ENCODE measurements at places on chromosomes 2 and 18.
A peak's percentile ranks its signal among the peaks of the same experiment; 100 is the strongest.

DNA sequence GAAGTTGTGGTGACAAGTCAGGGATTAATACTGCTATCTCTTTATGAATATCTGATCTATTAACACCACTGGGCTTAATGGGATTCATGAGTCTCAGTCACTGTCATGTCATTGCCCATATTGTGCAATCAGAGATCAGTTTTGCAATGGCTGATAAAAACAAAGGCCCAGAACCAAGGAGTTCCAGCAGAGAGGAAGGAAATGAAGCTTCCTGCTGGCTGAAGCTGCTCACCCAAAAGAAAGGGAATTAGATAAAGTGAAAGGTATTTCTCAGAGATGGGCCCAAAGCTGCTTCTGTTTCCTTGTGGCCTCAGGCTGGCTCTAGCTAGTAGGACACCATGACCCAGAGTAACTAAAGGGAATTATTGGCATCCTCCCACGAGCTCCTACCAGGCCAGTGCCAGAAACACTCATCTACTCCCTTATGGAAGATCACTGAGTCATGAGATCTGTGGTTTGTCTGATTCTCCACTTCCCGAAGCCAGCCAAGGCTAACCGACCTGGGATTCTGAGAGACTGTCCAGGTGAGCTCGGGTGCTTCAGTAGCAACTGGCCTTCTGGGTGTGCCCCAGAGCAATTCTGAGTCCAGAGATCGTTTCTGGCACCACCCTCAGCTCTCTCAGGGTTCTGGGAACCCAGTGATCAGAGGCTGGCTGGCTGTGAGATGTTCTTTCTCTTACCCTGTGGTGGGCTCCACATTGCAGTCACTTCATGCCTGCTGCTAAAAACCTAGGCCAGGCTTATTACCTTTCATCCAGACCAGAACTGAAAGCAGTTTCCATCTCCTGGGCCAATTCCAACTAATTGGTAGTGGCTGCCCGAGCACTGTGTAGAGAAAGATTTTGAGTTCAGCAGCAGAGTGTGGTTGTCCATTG is 129.5 kb upstream of the PELI1 start:
- no peak for DNase-seq

- no peak for DNase-seq
These were observed 39.1 kb downstream of the NFATC1 start for GRCh38 chr18:79434607-79435401.

- no peak for DNase-seq
These were observed 23.4 kb upstream of the GLI2 start for GRCh38 chr2:120712180-120712681.

DNA sequence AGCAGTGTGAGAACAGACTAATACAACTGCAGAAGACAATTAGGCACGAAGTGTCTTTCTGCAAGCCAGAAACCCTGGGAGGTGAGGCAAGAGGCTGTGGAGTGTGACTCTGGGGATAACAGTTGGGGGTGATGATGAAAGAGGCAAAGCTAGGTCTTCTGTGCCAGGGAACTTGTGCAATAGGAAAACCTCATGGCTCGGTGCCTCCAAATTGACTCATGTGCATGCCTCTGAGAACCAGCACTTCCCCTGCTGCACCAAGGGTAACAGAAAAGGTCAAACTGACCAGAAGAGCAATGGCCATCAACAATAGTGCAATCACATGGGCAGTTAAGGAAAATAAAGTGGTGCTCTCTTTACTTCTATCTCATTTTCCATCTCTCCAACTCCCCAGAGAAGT is 136.4 kb downstream of the SCG2 start:
- no peak for DNase-seq

DNA sequence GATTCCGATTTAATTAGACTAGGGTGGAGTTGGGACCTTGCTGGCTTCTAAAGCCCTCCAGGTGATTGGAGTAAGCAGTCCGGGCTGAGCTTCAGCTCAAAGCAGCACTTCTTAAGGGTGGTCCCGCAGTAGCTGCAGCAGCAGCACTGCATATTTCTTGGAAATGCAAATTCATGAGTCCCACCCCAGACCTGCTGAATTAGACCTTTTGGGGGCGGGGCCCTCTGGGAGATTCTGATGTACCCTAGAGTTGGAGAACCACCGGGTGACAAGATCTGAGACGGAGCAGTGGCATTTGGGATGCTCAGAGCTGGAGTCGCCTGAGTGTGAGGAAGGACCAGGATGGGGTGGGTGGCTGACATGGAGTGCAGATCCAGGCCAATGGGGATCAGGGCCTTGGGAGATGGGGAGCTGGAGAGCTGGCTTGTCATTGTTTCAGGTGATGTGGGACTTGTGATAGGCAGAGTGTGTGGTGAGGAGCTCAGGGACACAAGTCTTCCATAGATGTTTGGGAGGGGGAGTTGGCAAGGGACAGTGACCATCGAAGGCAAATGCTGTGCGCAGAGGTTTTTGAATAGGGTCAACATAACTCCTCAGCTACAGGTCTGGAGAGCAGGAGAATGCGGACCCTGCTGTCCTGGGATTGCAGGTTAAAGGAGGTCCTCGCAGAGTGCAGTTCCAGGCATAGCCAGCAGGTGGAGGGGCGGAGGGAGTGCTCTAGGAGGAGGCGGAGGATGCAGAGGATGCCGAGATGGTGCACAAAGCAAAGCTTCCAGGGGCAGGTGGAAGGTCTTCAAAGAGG is 130.9 kb upstream of the RAB12 start:
- DNase-seq = peak; percentile 85

DNA sequence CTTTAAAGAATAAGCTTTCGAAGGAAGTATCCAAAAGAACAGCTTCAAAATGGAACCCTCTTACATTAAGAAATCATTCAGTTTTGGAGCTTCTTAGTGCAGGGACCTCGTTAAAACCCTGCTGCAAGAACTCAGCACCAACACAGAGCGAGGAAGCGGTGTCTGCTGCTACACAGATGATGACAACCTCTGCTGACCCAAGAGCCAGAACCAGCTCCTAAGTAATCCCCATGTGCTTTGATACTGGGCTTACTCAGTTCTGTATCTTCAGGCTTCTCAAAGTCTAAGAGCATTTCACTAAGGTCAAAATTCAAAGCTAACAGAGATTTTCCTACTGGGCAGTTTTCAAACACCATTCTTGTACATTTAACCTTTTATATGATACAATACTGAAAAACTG is 194.6 kb downstream of the STK39 start:
- no peak for DNase-seq

DNA sequence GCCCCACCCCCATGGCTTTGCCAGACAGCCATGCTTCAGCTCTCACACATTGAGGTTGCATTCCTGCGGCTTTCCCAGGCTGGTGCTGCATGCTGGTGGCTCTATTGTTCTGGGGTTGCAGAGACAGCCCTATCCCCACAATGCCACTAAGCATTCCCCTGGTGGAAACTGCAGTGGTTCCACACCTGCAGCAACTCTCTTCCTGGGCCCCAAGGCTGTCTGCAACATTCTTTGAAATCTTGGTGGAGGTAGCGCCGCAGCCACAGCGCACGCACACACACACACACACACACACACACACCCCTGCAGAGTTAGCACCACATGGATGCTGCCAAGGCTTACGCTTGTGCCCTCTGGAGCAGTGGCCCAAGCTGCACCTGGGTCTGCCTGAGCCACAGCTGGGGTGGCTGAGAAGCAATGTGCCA is 21.4 kb downstream of the SFXN5 start:
- DNase-seq = no peak

DNA sequence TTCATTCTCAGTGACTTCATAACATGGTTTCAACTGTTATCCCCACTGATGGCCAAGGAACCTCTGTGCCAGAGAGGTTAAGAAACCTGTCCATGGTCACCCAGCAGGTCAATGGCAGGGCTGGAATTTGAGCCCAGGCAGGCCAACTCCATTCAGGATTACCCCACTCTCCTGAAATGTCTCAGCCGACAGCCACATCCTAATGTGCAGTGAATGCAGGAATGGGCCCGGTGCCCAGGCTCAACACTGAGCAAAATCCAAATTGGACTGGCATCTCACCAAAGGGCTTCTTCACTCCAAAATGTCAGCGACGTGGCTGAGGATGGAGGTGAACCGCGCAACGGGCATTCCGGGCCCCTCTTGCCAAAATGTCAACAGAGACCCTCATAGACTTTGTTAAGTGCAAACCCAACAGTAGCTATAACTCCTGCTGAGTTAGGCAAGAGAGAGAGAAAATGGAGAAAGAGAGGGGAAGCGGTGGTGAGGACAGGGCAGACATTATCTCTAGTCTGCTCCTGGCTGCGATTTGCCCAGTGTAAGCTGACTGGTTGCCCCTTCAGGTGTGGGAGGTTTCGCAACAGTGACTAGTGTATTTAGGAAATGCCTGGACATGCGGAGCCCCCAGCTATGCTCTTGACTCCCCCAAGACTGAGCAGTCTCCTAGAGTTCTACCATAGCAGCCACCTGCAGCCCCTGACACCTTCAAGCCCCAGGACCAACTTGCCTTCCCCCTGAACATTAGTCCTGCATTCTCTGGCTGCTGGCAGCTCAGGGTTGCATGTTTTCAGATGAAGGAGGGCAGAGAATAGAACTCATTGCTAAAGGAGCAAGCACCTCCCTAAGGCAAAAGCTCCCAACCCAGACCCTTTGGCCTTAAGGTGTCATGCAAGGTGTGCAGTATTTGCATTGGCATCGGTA is 167.7 kb downstream of the ANAPC1 start:
- DNase-seq = no peak

DNA sequence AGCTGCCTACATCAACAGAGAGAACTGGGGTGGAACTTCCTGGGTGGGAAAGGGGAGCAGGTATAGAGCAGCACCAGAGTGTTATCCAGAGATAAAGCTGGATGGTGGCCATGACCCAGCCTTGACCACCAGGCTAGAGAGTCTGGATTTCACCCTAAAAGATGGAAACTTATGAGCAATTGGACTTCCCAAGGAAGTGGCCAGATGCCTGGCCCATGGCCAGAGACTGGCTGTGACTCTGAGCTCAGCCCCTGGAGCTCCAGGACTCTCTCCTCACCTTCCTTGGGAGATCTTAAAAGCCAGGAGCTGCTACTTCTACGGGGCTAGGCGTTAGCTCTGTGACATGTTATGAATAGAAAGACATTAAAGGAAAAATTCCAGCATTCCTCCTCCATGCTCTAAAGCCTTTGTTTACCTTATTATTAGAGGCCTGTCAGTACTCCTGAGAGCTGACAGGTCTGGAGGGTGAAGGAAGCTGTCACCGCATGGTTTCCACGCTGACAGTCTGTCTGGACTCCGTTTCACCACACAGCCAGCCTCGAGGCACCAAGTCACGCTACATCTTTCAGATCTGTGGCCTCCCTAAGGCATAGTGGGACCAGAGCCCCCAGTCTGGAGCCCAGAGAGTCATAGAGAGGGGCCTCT is 260.0 kb upstream of the SIX2 start:
- DNase-seq = no peak

GRCh38 chr2:27715318-27716210 is 51.9 kb downstream of the SLC4A1AP start:
- no peak for DNase-seq

DNA sequence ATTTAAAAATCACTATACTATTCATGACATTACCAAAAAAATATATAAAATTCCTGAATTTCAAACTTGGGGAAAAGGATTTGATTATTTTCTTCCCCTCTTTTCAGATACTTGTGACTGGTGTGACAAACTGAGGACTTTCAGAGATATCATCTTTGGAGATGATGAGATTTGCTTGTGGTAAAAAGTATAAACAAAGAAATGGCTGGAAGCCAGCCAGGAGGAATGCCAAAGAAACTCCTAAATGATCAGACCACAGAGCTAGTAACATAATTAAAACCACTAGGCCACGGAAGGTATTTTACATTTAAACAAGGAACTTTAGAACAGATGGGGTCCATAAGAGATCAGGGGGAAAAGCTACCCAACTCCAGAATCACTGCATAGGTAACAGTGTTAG is 58.7 kb downstream of the PIGN start:
- DNase-seq = no peak

- no peak for DNase-seq
These were observed 579.5 kb downstream of the MBD2 start for GRCh38 chr18:53644799-53645471.

DNA sequence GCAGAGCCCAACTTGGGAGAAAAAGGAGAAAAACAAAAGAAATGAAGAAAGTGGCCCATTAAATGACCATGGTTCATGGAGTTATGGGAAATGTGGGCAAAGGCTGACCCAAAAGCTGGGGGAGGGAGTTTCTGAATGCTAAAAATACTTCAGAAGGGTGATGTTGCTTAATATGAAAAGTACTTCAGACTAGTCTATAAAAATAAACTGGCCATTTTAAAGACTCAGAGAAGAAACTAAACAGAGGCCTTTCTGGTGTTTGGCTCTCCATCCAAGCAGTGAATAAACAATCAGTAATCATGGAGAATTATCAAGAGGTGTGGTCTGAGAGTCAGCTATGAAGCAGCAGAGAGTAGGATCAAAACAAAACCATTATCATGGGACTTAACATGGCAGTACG is 160.8 kb upstream of the MAPRE2 start:
- no peak for DNase-seq

GRCh38 chr2:166375736-166376487 is at the start of gene SCN9A:
SCN9A (minus strand) TSS chr2:166375944; CDS start chr2:166311756, 64,188 bp downstream.
- peak; percentile 79 for DNase-seq

- DNase-seq = no peak
These were observed 14.9 kb upstream of the FAP start for GRCh38 chr2:162258169-162258568.

DNA sequence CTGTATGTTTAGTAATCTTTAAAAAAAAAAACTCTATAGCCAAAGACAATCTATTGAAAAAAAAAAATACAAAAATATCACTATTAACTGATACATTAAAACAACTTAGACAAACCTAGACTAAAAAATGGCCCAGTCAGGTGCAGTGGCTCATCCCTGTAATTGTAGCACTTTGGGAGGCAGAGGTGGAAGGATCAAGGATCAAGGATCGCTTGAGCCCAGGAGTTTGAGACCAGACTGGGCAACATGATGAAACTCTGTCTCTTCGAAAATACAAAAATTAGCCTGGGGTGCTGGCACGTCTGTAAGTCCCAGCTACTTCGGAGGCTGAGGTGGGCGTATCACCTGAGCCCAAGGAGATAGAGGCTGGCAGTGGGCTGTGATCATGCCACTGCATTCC is 16.1 kb downstream of the ESCO1 start:
- DNase-seq = no peak

DNA sequence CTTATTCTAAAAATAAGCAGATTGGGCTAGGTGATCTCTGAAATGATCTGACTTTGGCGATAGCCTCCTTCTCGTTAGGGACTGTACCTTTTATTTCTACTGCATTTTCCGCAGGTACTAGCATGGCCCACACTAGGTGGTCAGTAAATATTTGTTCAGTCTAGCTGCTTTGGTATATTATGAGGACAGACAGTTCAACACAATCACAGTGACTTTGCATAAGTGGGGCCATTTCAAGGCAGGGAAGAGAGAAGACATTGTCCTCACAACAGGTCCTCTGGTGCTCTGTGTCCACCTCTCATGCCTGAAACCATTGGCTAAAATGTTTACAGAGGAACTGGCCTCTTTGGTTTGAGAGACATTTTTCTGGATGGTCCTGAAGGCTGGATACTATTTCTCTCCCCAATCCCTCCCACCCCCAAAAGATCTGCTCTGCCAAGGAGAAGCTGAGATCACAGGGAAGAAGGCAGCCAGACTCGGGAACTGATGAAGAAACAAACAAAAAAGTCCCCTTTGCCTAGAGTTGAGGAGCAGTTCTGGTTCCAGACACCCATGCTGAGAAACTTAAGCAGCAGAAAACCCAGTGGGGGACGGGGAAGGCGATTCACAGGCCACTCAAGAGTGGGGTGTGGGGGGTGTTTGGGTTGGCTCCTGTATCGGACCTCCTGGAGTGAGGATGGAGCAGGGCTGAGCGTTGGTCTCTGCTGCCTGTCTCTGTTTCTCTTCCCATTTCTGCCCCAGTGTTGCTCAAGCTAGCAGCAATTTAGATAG is 2.9 kb upstream of the TNP1 start:
- peak; percentile 20 for DNase-seq

GRCh38 chr2:145740302-145740701 is 1220.4 kb upstream of the ZEB2 start:
- DNase-seq = no peak
